Motor neuron (in vitro differentiated cells): ENCODE measurements at places on chromosomes 7 and 10. TPM values are rescaled to one million over a fixed set of nuclear protein-coding genes. Genes with fewer than 3 reads are reported as not detected.

NUPR2 gene
- total RNA-seq = not detected in 2 replicates

- no peak for ATAC-seq
Observed at GRCh38 chr10:31778627-31779026, 150.0 kb downstream of the ARHGAP12 start.

GPRIN2 gene
- 1.0 and 1.5 TPM in 2 replicates for total RNA-seq

- peak; percentile 93 for ATAC-seq
Observed at GRCh38 chr10:12333380-12334185, 15.8 kb upstream of the CAMK1D start.

CLRN3 gene
- not detected in 2 replicates for total RNA-seq

CYP3A5 gene
- 7.2 and 12.5 TPM in 2 replicates for total RNA-seq

DNA sequence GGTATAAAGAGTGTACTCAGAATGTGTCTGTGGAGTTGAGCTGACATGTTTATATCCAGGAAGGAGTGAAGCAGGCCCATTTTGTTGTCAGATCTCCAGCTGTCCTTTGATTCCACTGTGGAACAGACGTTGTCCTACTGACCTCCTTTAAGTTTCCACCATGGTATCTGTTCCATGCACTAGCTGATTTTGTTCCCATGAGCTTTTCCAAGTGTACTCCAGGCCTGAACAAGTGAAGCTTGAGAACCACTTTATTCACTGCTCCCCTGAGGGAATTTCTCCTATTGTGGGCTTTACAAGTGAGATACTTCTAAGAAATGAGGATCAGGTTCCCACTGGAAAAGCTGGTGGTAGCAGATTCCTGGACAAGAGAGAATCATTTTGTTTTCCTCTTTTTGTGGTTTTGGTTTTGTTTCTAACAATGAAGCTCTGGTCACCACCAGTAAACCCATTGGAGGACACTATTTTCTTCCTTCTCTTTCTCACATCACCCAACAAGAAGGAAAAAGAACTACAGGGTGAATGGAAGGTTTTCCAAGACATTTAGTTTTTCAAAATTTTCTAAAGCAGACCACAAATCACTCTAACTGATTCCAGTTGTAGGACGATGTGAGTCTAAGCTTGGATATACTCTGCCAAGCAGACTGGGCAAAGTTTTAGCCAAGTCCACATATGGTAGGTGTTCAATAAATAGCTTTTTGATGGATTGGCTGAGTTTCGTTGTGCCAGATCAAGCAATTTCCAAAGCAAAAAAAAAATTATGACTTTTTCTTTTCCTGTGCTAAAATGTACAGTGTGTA is 144.2 kb downstream of the JCAD start:
- ATAC-seq = no peak

GRCh38 chr10:106076496-106076895 is 1088.0 kb downstream of the SORCS1 start:
- ATAC-seq = no peak

GRCh38 chr7:94348142-94348541 is 46.6 kb upstream of the COL1A2 start:
- peak; percentile 90 for ATAC-seq

- no peak for ATAC-seq
Observed at GRCh38 chr7:30703756-30704155, 21.5 kb upstream of the CRHR2 start.

TAS2R3 gene
- total RNA-seq = 0.46 and 0.64 TPM in 2 replicates

IQCE gene
- 10.1 TPM in 2 replicates for total RNA-seq

DNA sequence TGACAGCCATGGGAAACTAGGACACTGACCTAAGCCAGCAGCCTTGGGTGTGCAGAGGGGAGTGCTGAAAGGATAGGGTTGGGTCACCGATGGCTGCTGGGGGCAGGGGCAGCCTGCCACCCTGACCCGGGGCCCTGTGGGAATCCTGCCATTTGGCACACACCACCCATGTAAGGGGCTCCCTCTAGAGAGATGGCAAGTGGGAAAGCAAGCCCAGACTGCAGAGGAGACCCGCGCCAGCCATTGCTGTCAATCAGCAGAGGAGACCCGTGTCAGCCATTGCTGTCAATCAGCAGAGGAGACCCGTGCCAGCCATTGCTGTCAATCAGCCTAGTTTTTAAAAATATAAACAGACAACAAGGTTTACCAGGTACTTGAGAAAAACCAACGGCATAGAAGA is 27.4 kb upstream of the PRKAG2 start:
- no peak for ATAC-seq

TRIP6 gene
- 4.3 and 4.9 TPM in 2 replicates for total RNA-seq

INA gene
- total RNA-seq = 266 and 271 TPM in 2 replicates

- ATAC-seq = no peak
Observed at GRCh38 chr7:106314875-106315274, 30.1 kb upstream of the NAMPT start.

DNA sequence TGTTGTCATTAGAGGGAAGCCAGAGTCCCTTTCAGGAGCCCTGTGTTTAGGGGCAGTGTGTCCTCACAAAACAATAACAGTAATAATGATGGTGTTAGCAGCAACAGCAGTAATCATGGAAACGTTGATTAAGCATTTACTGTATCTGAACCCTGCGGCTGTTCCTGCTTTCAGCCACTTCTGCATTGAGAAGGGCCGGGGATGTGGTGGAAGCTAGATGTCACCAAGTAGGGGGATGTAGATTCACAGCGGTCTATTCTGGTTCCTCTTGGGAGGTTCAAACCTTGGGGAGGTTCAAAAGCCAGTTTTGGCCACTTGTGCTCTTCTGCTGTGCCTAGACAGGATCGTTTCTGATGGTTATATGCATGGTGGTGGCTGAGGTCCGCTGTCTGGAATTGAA is 44.8 kb downstream of the PRPF18 start:
- ATAC-seq = no peak

DNA sequence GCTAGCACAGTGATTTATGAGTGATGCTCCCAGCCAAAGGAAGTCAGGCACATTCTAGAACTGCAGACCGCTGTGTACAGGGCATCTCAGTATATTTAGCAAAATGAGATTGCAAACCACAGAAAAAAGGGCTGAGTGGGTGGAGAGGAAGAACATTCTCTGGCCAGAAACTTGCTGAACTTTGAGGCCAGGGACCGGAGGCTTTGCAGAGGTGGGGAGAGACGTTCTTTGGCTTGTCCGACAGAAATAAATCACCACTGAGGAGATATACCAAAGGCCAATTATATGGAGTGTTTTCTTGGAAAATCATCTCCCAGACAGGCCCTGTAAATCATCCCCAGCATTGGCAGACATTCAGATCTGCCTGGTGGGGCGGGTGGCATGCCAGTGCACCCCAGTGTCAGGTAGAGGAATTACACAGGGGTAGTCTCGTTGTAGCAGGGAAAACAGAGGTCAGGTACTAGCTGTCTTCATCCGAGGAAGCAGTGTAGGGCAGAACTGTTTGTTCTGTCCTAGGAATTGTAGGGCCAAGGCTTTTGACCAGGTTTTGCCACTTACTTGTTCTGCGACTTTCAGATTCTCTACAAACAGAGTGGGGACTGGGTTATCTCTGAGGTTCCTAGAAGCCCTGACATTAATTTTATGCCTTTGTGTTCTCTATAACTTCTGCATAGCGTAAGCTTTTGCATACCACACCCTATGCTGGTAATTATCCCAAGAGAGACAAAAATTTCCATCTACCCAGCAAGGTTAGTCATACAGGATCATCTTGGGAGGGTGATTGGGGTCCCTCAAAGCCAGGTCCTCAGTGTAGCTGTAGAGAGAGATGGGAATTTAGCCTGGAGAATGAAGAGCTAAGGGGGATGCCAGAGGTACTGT is 655.6 kb downstream of the LRMDA start:
- peak; percentile 92 for ATAC-seq

DNA sequence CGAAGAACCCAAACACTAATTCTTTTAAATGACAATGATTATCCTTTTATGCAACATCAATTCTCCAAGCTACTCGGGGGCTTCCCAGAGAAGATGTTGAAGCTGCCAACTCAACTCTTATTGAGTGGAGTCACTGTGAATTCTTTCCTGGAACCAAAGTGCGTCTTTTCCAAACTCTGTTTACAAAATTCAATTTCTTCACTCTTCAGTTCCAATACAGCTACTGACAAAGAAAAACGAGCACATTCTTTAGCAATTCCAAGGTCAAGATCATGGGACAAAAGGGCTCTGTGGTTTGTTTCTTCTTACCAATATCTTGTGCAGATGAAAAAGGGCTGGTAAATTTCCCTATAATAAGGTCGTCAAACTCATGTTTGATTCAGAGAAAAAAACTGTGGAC is 74.2 kb downstream of the FAS start:
- no peak for ATAC-seq

MUC12 gene
- total RNA-seq = 3.4 and 3.5 TPM in 2 replicates

GRCh38 chr7:103120362-103120761 is 28.5 kb downstream of the NAPEPLD start:
- no peak for ATAC-seq

GRCh38 chr7:134890246-134891240 is 95.8 kb upstream of the AGBL3 start:
- ATAC-seq = peak; percentile 14

GRCh38 chr7:127959770-127960169 is 71.5 kb downstream of the LRRC4 start:
- no peak for ATAC-seq

ANKRD1 gene
- not detected in 2 replicates for total RNA-seq

GRCh38 chr7:30175180-30175579 is 40.4 kb downstream of the MTURN start:
- ATAC-seq = no peak

DNA sequence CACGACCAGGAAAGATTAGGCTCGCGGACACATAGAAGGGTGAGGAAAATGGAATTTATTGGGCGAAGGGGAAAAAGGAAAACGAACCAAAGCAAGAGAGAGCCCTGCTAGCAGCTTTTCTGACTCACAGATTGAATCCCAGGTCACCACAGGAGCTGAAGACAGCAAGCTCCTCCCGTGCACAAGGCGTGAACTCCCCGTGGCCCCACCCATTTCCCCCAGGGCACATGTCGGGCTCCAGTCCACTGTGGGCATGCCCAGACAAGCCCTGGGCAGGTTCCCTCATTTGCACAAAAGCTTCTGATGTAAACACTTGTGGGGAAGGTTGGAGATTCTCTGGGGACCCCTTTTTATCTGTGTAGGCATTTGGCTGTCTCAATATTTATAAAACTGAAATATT is 582.4 kb downstream of the SUGCT start:
- peak; percentile 100 for ATAC-seq

DNA sequence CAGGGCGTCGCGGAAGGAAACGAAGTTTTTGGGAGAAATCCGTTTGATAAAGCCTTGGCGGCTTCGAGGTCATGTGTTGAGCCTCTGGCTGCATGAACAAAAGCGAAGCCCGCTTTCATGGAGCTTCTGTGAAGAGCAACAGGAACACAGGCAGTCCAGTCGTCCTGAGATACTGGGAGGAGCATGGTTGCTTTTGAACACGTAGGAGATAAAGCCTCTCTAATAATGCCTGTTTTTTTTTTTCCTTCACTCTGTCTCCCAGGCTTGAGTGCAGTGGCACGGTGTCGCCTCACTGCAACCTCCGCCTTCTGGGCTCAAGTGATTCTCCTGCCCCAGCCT is 473 bp upstream of the ZNF32 start:
- ATAC-seq = peak; percentile 10

DNA sequence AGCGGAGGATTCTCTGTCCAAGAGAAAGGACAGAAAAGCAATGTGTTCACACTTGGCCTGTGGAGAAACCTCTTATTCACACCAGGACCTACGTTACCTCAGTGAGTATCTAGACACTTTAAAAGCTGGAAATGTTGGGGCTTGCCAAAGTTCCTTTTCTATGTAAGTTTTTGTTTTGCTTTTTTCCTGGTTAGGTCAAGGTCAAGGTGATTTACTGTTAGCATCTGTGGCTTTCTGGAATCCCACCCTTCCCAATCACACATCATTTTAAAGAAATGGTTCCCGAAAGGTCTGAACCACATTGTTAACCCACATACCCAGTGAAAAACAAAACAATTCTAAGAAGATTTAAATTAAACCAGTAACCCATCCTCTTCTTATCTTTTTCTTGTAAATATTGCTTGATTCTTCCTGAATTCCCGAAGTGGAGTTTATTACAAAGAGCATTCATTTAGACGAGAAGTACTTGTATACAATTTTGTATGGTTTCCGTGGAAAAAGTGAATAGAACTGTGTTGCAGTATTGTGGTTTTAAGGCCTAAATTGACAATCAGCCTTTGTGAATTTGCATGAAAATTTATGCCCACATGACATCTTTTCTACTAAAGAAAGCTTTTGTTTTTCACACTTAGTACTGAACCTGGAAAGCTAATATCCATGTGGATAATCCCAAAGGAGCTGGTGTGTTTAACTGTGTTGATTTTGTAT is 827.0 kb upstream of the IGFBP3 start:
- no peak for ATAC-seq

CNTNAP2 gene
- 27.0 and 30.6 TPM in 2 replicates for total RNA-seq

- no peak for ATAC-seq
Observed at GRCh38 chr7:139811066-139811465, 18.0 kb upstream of the TBXAS1 start.

- no peak for ATAC-seq
Observed at GRCh38 chr10:101118031-101118430, 13.1 kb upstream of the TLX1 start.

SSBP1 gene
- 187 and 191 TPM in 2 replicates for total RNA-seq

GRCh38 chr10:131635564-131636015 is 265.2 kb upstream of the PPP2R2D start:
- peak; percentile 51 for ATAC-seq

KCNIP2 gene
- total RNA-seq = 5.0 and 7.0 TPM in 2 replicates

- no peak for ATAC-seq
Observed at GRCh38 chr7:44162785-44163395, 21.8 kb upstream of the MYL7 start.

DNA sequence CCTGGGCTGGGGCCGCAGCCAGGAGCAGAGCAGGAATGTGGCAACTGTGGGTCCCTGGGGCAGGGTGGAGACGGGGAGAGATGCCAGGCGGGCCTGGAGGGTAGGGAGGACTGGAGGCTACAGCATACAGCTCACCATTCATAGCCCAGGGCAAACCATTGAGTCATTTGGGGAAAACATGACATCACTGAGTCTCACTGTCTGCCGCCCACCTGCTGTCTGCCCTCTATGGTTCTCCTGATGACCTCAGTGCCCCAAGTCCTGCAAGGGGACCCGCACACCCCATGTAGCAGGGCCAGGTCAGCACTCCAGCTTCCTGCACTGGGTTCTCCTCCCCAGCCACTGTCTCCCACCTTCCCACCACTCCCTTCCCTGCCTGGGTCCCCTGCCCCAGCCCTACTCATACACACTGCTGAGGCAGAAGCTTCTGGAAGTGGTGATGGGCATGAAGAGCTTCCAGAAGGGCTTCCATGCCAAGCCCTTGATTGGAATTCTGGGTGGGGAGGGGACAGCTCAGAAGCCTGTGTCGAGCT is 10.4 kb downstream of the CHST3 start:
- ATAC-seq = no peak

DNA sequence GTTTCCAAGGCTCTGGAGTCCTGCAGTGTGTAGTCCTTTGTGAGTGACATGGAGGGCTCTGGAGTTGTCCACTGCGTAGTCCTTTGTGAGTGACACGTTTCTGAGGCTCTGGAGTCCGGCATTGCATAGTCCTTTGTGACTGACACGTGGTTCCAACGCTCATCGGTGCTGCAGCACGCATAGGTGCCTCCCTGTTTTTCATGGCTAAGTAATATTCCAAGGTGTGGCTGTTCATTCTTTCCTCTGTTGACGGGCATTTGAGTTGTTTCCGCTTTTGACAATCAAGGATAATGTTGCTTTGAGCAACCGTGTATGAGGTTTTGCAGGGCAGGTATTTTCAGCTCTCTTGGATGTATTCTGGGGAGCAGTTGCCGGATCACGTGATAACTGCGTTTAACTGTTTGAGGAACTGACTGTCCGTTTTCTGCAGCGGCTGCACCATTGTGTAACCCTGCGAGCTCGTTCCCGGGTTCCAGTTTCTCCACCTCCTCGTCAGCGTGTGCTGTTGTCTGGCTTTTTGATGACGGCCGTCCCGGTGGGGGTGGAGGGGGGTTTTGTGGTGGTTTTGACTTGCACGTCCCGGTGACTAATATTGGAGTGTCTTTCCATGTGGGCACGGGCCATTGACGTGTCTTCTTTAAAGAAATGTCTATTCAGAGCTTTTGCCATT is 21.1 kb downstream of the FAM20C start:
- no peak for ATAC-seq
